Progenitor cell of endocrine pancreas (in vitro differentiated cells): ENCODE measurements at places on chromosomes 2 and 18. TPM values are rescaled to one million over a fixed set of nuclear protein-coding genes. Genes with fewer than 3 reads are reported as not detected.

- H3K36me3 ChIP-seq = no peaks in the 10 kb centered on the region
- no peak for DNase-seq
- H3K27ac ChIP-seq = peak overlapping the region; percentile 30
- no peaks in the 10 kb centered on the region for H3K4me1 ChIP-seq
- no peak overlapping the region for H3K4me3 ChIP-seq
Measured at GRCh38 chr2:122205641-122206040, 450.2 kb downstream of the TSN start.

GRCh38 chr18:13461936-13462335 lies 243.4 kb downstream of the LDLRAD4 start:
- no peaks in the 10 kb centered on the region for H3K36me3 ChIP-seq
- DNase-seq = no peak
- no peak overlapping the region for H3K4me3 ChIP-seq
- no peak overlapping the region for H3K27ac ChIP-seq

DNA sequence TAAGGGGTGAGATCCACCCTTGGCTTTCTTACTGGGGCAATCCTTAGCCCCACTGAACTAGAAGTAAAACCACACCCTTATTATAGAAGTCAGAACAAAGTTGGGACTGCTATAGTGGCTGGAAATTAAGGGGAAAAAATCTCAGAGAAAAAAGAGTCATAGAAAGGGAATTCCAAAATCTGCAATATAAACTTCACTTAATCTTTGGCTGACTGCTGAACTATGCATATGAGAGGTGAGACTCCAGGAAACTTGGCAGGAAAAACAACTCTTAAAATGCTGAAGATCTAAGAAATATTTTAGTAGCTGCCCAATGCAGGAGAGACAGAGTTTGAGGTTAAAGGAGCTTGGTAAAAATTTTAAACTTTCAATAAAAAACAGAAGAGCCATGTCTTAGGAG lies 201.8 kb upstream of the FN1 start:
- no peak overlapping the region for H3K4me3 ChIP-seq
- no peak overlapping the region for H3K27ac ChIP-seq
- peaks cover 66% of the 10 kb centered on the region for H3K36me3 ChIP-seq

DNA sequence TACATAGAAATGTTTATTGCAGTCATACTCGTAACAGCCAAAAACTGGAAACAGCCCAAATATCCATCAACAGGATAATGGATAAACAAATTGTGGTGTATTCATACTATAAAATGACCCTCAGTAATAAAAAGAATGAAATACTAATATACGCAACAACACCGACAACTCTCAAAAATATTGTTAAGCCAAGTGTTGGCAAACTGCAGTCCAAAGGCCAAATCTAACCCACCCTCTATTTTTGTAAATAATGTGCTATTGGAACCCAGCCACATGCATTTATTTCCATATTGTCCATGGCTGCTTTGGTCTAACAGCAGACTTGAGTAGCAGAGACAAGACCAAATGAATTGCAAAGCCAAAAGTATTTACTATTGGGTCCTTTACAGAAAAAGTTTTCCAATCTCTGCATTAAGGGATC lies 151.0 kb downstream of the MREG start:
- no peak overlapping the region for H3K27ac ChIP-seq
- no peak for DNase-seq
- H3K27me3 ChIP-seq = no peaks in the 10 kb centered on the region

DNA sequence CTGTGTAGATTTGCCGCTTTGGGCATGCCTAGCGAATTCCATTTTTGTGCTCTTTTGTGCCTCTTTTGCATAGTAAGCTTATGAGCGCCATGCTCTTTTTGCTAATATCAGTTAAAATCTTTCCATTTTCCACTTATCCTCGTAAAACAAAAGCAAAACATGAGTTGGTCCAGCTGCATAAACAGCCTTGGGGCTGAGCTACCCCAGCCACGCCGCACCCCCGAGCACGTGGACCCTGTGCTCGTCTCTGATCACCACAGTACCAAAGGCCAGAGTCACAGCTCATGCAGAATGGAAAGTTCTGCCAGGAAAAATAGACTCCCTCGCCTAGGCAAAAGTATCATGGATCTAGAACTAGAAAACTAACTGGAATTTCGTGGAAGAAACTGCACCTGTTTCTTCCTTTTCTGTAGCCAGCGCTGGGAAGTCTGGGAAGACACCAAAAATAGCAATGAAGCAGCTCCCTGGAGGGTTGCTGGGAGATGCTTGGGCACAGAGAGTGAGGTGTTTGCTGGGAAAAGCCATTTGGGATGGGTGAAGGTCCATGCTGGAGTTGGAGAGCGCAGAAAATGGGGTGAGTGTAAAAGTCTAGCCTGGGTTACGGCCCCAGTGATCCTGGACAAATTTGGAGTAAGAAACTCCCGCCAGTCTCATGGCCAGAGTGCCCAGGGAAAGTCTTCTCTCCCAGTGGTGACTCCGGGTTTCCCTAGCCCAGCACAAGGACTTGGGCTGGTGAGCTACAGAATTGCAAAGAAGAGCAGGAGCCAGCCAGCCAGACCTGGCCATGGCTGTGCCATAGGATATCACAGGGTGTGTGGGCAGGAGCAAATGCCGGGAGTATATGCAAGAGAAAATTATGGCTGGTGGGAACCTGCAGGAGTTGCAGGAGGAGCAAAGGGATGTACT lies 218.4 kb downstream of the GBX2 start:
- H3K36me3 ChIP-seq = no peaks in the 10 kb centered on the region
- H3K27me3 ChIP-seq = no peaks in the 10 kb centered on the region
- no peaks in the 10 kb centered on the region for H3K4me1 ChIP-seq
- no peak overlapping the region for H3K27ac ChIP-seq
- H3K4me3 ChIP-seq = no peak overlapping the region

DNA sequence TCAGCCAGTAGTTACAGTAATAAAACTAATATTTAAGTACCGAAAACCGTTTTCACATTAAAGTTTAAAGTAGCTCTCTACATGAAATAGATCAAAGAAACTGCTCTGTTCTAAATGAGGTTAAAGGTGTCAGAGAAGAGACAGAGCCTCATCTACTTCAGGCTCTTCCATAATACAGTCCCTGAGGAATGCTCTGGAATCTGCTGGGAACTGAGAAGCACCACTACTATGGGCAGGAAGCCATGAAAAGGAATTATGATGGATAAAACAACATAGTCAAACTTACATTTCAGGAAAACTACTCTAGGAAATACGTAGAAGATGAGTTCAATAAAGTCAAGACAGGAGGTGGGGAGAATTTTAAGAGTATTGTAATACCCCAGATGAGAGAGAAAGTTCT lies 60.0 kb downstream of the ROCK1 start:
- no peaks in the 10 kb centered on the region for H3K27me3 ChIP-seq
- no peak overlapping the region for H3K27ac ChIP-seq
- no peak overlapping the region for H3K4me3 ChIP-seq
- no peaks in the 10 kb centered on the region for H3K4me1 ChIP-seq

DNA sequence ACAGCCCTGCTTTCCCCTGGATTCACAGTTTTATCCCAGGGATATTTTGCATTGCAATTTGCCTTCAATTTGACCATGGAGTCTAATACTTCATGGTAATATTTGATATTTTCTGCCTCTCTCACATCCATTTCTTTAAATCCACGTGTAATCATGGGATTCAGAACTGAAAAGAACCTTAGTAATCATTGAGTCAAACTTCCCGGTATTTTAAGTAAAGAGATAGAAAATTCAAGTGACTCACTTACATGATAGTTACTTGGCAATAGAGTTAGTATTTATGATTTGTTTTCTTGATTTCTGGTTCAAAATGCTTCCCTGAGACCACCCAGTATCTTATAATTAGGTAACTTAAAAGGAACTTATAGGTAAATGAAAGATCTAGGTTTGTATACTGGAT lies 33.7 kb upstream of the CDC42EP3 start:
- H3K4me3 ChIP-seq = no peak overlapping the region
- H3K27me3 ChIP-seq = no peaks in the 10 kb centered on the region
- DNase-seq = no peak
- no peaks in the 10 kb centered on the region for H3K36me3 ChIP-seq
- H3K4me1 ChIP-seq = peaks cover 4% of the 10 kb centered on the region

GRCh38 chr18:34767601-34768027 lies 57.5 kb downstream of the DTNA start:
- H3K27ac ChIP-seq = no peak overlapping the region
- H3K27me3 ChIP-seq = no peaks in the 10 kb centered on the region
- peaks cover 2% of the 10 kb centered on the region for H3K36me3 ChIP-seq
- H3K4me3 ChIP-seq = no peak overlapping the region
- DNase-seq = no peak
- peaks cover 5% of the 10 kb centered on the region for H3K4me1 ChIP-seq

DNA sequence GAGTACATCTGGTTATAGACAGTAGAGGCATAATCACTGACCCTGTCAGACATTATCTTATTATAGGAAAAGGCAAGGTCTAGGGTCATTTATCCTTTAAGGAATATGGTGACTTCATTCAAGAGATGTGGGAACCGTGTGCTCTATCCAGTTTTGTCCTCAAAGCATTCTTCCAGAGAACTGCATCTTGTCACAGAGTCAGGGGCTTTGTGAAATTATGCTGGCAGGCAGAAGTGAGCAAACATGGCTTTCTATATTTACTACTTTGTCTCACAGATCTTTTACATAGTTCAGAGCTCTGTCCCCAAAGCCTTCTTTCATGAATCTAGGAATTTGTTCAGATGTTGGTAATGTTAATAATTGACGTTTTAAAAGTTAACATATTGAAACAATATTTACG lies 177.4 kb downstream of the ASXL3 start:
- H3K4me1 ChIP-seq = peaks cover 6% of the 10 kb centered on the region
- H3K36me3 ChIP-seq = no peaks in the 10 kb centered on the region
- H3K27ac ChIP-seq = no peak overlapping the region
- no peak for DNase-seq
- H3K27me3 ChIP-seq = no peaks in the 10 kb centered on the region

DNA sequence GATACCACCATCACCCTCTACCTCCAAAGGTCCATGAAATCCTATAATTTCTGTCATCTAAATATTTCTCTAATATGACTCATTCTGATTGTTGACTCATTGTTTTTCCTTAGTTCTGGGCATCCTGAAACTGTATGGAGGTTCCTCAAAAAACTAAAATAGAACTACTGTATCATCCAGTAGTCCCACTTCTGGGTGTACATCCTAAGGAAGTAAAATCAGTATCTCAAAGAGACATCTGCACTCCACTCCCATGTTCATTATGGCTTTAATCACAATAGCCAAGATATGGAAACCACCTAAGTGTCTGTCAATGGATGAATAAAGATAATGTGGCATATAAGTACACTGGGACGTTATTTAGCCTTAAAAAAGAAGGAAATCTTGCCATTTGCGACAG lies 125.8 kb upstream of the MYO3B start:
- H3K4me3 ChIP-seq = no peak overlapping the region
- peaks cover 9% of the 10 kb centered on the region for H3K36me3 ChIP-seq
- H3K27me3 ChIP-seq = no peaks in the 10 kb centered on the region
- peaks cover 2% of the 10 kb centered on the region for H3K4me1 ChIP-seq
- H3K27ac ChIP-seq = no peak overlapping the region

DNA sequence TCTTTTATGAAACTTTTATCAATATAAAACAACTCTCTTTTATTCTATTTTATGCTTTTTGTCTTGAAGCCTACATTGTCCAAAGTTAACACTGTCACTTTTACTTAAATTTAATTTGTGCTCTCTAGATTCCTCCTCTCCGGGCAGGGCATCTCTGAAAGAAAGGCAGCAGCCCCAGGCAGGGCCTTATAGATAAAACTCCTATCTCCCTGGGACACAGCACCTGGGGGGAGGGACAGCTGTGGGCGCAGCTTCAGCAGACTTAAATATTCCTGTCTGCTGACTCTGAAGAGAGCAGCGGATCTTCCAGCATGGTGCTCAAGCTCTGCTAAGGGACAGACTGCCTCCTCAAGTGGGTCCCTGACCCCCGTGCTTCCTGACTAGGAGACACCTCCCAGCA lies 447.7 kb upstream of the FANCL start:
- H3K27me3 ChIP-seq = no peaks in the 10 kb centered on the region
- no peak overlapping the region for H3K4me3 ChIP-seq
- no peak for DNase-seq
- H3K4me1 ChIP-seq = no peaks in the 10 kb centered on the region

DNA sequence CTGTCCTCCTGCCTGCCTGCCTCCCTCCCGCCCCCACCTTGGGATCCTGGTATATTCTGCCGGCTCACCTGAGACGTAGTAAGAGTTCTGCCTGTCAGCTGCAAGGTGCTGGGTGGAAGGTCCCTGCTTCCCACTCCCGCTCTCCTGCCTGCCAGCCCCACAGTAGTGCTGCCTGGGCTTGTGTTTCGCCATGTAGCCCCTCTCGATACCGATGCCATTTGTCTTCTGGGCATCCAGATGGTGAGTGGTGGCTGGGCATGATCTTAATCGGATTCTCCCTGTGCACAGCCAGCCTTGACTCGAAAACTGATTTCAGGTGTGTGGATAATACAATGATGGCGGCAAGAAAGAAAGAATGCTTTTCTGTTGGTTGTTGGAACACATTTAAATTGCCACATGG lies 184.9 kb downstream of the AGAP1 start:
- H3K36me3 ChIP-seq = no peaks in the 10 kb centered on the region
- no peak overlapping the region for H3K27ac ChIP-seq
- no peak overlapping the region for H3K4me3 ChIP-seq
- H3K27me3 ChIP-seq = no peaks in the 10 kb centered on the region

GRCh38 chr18:26468931-26469340 lies 79.4 kb downstream of the KCTD1 start:
- H3K4me3 ChIP-seq = no peak overlapping the region
- H3K27ac ChIP-seq = no peak overlapping the region
- no peaks in the 10 kb centered on the region for H3K27me3 ChIP-seq
- DNase-seq = peak; percentile 30

DNA sequence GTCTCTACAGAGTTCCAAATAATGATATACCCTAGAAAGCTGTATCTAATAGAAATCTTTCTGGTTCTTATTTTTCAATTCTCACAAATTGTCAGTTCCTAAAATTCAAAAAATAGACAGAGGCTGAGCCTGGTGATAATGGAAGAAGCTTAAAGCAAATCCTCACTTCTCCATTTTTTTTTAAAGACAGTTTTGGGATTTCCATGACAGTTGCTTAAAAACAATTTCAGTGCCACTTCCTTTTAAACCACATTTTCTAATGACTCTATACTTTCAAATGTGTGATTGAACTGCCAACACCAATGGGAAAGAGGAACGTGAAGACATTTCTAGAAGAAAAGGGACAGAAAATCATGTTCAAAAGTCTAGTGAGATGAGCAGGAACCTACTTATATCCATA lies 4.0 kb downstream of the GKN2 start:
- H3K36me3 ChIP-seq = no peaks in the 10 kb centered on the region
- peaks cover 10% of the 10 kb centered on the region for H3K27me3 ChIP-seq
- H3K4me3 ChIP-seq = no peak overlapping the region
- DNase-seq = no peak
- H3K27ac ChIP-seq = no peak overlapping the region
- no peaks in the 10 kb centered on the region for H3K4me1 ChIP-seq

- DNase-seq = no peak
- peaks cover 15% of the 10 kb centered on the region for H3K27me3 ChIP-seq
- no peak overlapping the region for H3K27ac ChIP-seq
- peaks cover under 1% of the 10 kb centered on the region for H3K4me1 ChIP-seq
Measured at GRCh38 chr18:35803551-35803950, 168.9 kb upstream of the RMP24 start.

The CNGA3 gene
- total RNA-seq = 5.3 and 5.5 TPM in 2 replicates

The RGPD8 gene
- 11.3 and 13.3 TPM in 2 replicates for total RNA-seq

The DYTN gene
- not detected in 2 replicates for total RNA-seq

The SLC35G4 gene
- total RNA-seq = not detected in 2 replicates

The FAM161A gene
- 19.0 and 23.7 TPM in 2 replicates for total RNA-seq

The PLB1 gene
- 0.65 and 0.78 TPM in 2 replicates for total RNA-seq

The RAD51AP2 gene
- total RNA-seq = 0.07 and 0.13 TPM in 2 replicates

The PPP1R1C gene
- 5.6 and 6.4 TPM in 2 replicates for total RNA-seq
